NCI-H2227 treated with DMSO at 0.1 percent for 48 hours (cell line): ENCODE measurements at places on chromosomes 7 and 10.
A peak's percentile ranks its signal among the peaks of the same experiment; 100 is the strongest.

DNA sequence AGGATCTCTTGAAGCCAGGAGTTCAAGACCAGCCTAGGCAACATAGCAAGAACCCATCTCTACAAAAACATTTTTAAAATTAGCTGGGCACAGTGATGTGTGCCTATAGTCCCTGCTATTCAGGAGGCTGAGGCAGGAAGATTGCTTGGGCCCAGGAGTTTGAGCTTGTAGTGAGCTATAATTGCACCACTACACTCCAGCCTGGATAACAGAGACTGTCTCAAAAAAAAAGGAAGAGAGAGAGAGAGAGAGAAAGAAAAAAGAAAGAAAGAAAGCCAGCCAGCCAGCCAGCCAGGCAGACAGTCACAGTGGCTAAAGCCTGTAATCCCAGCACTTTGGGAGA, 95.2 kb upstream of the STK17A start:
- DNase-seq, result no peak

DNA sequence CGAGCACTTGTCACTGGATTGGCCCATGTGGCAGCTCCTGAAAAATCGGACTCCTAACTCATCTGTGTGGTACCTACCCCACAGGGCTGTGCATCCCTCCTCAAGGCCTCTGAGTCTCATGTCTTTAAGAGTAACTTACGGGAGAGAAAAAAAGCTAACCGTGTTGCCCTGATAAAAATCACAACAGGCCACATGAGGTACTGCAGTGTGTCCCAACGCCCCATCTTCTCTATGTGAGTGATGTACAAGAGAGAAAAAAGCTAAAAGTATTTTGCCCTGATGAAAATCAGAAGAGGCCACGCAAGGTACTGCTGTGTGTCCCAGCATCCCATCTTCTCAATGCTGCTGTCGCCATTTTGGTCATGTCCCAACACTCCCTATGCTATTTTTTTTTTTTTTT, 41.2 kb upstream of the ADRB1 start:
- no peak for DNase-seq

GRCh38 chr7:52752891-52753290, 282.5 kb upstream of the POM121L12 start:
- DNase-seq, result no peak

- DNase-seq, result no peak
Measured at GRCh38 chr7:64755865-64756264, 38.4 kb upstream of the ZNF138 start.

- DNase-seq, result no peak
Measured at GRCh38 chr10:9792181-9792580, 1225.5 kb upstream of the CELF2 start.

- DNase-seq, result peak; percentile 49
Measured at GRCh38 chr10:70584909-70585544, 17.5 kb downstream of the PRF1 start.
